Right renal pelvis (tissue), 4 donors: ENCODE measurements at places on chromosomes 3 and 15.

- no peak for DNase-seq
Measured at GRCh38 chr3:14876921-14877333, 58.2 kb downstream of the FGD5 start.

GRCh38 chr3:153577059-153577736, 415.2 kb downstream of the RAP2B start:
- DNase-seq, result no peak

DNA sequence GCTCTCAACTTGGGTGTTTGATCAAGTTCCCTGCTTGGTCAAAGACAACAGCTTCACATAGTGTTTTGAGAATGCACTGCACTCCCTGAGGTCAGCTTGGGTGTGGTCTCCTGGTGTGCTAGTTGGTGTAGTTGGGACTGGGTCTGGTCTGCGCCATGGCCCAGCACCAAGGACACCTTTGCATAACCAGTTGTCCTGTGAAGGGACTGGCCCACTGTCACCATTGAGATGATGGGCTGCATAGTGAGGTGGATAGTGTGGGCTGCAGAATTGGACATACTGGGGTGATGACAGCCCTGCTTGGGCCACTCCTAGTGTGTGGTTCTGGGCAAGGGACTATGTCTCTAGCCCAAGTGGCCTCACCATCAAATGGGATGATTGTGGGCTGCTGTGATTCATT, 9.5 kb downstream of the RPSA start:
- no peak for DNase-seq

- no peak for DNase-seq
Measured at GRCh38 chr3:57048052-57048671, 12.3 kb upstream of the SPATA12 start.

- DNase-seq, result no peak
Measured at GRCh38 chr3:117282566-117282965, 573.0 kb downstream of the TUSC7 start.

GRCh38 chr15:66961901-66962300, 103.5 kb upstream of the SMAD3 start:
- DNase-seq, result no peak

- DNase-seq, result no peak
Measured at GRCh38 chr3:20458994-20459716, 273.1 kb upstream of the SGO1 start.

DNA sequence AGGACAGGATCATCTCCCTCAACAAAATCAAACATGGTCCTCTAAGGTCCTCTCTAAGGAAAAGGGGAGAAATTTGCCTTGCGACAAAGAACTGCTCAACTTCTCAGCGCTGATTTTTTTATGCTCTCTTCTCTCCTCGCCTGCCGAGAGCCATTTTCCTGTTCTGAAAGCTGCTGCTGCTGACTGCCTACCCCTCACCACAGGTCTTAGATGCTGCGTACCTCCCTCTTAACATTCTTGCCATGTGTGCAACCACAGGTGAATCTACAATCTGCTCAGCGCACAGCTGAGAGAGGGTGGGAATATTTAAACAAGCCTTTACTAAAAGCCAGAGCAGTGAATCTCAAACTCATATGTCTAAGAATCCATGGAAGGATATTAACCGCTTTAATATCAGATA, 210.7 kb downstream of the SSR3 start:
- no peak for DNase-seq
